Heart right ventricle (tissue), 16 donors: ENCODE measurements at places on chromosomes 3 and 15. TPM values are rescaled to one million over a fixed set of nuclear protein-coding genes. Genes with fewer than 3 reads are reported as not detected.

- no peak overlapping the region for H3K27ac ChIP-seq
- no peaks in the 10 kb centered on the region for H3K36me3 ChIP-seq
- no peaks in the 10 kb centered on the region for H3K27me3 ChIP-seq
- no peak overlapping the region for H3K4me3 ChIP-seq
- no peak for DNase-seq
These were observed 20.1 kb upstream of the ALDH1L1 start for GRCh38 chr3:126200534-126200933.

GRCh38 chr15:79003301-79003700 is 58.5 kb upstream of the CTSH start:
- no peaks in the 10 kb centered on the region for H3K36me3 ChIP-seq
- H3K27ac ChIP-seq: no peak overlapping the region
- no peaks in the 10 kb centered on the region for H3K27me3 ChIP-seq
- no peaks in the 10 kb centered on the region for H3K4me1 ChIP-seq
- no peak overlapping the region for H3K4me3 ChIP-seq

DNA sequence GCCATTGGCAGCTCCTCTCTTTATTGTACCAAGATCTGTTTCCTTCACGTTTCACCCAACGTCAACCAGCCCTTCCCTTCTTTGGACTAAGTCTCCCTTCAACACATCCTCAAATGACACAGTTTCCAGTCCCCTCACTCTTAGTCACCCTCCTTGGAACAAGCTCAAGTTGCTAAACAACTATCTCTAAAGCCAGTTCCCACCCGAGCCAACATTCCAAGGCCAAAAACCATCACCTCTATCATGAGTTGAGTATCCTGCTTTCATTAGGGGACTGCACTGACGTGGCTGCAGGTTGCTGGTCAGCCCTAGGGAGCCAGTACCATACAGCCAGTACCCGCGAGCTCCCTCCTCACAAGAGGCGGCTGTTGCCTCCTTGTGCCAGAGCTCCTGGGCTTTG is 73.8 kb downstream of the LIPC start:
- H3K27ac ChIP-seq: no peak overlapping the region
- no peaks in the 10 kb centered on the region for H3K27me3 ChIP-seq
- no peak overlapping the region for H3K4me3 ChIP-seq
- no peaks in the 10 kb centered on the region for H3K36me3 ChIP-seq
- DNase-seq: no peak

DNA sequence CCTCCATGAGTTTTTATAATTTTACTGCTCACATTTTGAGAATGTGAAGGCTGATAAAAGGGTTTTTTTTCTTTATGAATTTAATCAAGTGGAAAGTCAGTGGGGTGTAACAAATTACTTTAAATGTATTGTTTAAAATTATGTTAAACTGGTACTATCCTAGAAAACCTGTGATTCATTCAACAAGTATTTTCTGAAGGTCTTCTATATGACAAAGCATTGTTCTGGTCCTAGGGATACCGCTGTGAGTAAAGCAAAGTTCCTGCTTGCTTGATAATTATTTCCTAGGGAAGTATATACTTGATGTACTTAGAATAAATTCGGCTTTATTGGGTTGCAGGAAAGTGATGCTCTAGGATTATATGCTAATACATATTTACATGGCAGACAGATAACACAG is 152.8 kb upstream of the GOLGA6L4 start:
- peaks cover 12% of the 10 kb centered on the region for H3K4me1 ChIP-seq
- H3K36me3 ChIP-seq: no peaks in the 10 kb centered on the region
- peaks cover 58% of the 10 kb centered on the region for H3K27me3 ChIP-seq

DNA sequence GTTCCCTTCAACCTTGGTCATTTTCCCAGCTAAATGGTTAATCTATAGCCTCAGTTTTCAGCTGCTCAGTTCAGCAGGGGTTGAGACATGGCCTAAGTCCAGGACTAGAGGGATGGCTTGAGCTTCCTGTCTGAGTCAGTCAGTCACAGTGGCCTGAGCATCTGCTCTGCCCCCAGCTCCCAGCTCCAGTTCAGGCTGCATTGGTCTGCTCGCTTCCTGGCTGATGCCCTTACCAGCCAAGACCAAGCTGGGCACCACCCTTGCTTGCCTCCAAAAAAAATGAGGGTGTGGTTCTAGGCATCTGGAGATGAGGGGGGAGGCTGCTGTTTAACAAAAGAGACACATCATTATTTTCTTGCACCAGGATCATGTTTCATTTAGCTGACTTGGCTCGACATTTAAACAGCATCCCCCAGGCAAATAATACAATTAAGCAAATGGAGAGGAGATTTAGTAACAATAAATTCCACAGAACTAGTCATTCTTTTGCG is 70.7 kb downstream of the WNT5A start:
- no peak overlapping the region for H3K4me3 ChIP-seq
- no peaks in the 10 kb centered on the region for H3K4me1 ChIP-seq
- H3K27me3 ChIP-seq: peaks cover 4% of the 10 kb centered on the region
- no peak for DNase-seq
- H3K36me3 ChIP-seq: no peaks in the 10 kb centered on the region

DNA sequence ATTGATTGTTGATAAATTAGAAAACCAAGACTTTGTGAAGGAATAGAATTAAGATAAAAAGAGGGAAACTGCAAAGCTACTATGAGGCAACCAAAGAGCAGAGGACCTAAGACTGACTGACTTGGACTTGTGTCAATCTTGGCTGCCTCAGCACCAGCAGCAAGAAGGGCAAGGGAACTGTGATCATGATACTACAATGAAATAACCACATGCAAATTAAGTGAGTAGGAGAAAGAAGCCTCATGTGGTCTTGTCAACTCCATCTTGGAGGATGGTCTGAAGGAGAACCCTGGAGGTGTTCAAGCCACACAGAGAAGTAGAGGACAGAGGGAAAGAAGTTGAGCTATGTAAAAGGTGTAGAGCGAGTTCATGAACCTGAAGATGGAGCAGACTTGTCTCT is 47.3 kb upstream of the THRB start:
- H3K4me3 ChIP-seq: no peak overlapping the region
- peaks cover 17% of the 10 kb centered on the region for H3K4me1 ChIP-seq
- H3K27ac ChIP-seq: no peak overlapping the region
- no peak for DNase-seq

DNA sequence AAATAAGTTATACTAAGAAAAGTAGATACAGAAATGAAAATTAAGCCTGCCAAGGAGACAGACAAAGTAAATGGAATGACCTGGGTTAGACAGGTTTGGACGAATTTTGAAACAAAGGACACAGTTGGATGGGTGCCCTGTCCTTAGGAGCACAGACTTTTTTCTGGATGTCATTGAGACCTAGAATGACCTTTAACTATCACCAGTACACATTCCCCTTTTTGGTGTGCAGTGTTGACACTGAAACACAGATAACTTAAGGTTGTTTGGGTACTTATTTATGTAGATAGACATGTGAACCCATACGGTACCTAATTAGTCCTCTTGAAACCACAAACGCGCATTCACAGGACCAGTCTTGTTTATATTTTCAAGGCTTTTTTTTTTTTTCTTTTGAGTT is 86.7 kb downstream of the PPARG start:
- DNase-seq: no peak
- H3K27ac ChIP-seq: no peak overlapping the region
- H3K27me3 ChIP-seq: peaks cover 2% of the 10 kb centered on the region
- no peak overlapping the region for H3K4me3 ChIP-seq
- H3K36me3 ChIP-seq: peaks cover 2% of the 10 kb centered on the region
- peaks cover 33% of the 10 kb centered on the region for H3K4me1 ChIP-seq

DNA sequence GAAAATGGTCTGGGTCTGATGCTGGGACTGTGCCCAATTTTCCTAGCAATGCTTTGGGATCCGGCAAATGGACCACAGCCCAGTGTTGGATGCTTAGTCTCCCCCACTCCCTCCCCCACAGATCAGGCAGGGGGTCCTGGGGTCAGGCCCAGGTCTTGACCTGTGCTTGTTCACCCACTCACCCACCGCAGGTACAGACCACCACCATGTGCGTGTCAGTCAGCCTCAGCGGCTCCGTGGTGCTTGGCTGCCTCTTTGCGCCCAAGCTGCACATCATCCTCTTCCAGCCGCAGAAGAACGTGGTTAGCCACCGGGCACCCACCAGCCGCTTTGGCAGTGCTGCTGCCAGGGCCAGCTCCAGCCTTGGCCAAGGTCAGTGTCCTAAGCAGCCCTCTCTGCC is 10.6 kb downstream of the GRM2 start:
- no peak for DNase-seq
- no peak overlapping the region for H3K4me3 ChIP-seq
- H3K36me3 ChIP-seq: no peaks in the 10 kb centered on the region
- H3K27ac ChIP-seq: no peak overlapping the region
- no peaks in the 10 kb centered on the region for H3K4me1 ChIP-seq

GRCh38 chr3:132405609-132406299 is 11.5 kb upstream of the DNAJC13 start:
- H3K4me3 ChIP-seq: no peak overlapping the region
- H3K27ac ChIP-seq: no peak overlapping the region
- H3K27me3 ChIP-seq: no peaks in the 10 kb centered on the region
- DNase-seq: no peak
- no peaks in the 10 kb centered on the region for H3K36me3 ChIP-seq
- H3K4me1 ChIP-seq: peaks cover 6% of the 10 kb centered on the region

DNA sequence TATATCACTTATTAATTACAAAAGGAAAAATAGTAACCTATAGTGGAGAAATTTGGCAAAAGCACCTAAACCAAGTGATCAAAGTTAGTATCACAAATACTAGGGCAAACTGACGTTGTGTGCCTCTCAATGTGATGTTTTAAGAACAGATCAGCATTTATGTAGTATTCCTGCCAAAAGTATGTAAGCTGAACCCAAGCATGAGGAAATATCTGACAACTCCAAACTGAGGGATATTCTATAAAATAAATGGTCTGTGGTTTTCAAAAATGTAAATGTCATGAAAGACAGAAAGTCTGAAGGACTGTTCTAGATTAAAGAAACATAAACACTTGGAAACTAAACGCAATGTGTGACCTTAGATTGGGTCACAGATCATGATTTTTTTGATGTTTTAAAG is 34.3 kb upstream of the PIK3CA start:
- no peak overlapping the region for H3K4me3 ChIP-seq
- H3K4me1 ChIP-seq: no peaks in the 10 kb centered on the region
- no peak overlapping the region for H3K27ac ChIP-seq
- no peaks in the 10 kb centered on the region for H3K27me3 ChIP-seq
- H3K36me3 ChIP-seq: no peaks in the 10 kb centered on the region

DNA sequence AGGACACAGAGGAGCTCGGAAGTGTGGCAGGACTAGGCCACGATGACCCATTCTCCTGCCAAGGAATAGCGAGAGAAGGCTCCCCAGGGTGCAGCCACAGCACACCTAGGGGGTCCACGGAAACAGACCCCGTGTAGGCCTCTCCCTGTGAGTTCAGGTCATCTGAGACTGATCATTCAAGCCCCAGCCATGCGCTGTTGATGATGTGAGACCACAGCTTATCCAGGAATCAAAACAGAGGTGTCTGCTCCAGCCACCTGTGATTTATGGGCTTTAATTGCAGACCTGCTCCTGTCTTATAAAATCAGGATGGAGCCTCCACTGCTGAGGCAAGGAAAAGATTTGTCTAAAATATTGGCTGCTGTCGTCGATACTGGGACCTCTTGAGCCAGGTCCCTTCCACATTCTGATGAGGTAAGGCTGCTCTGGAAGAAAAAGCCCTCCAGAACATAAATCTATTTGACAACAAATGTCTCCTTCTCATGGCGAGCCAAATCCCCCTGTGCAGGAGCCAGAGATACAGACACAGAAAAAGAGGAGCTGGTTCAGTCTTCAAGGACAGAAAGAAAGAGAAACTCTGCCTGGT is 186.7 kb downstream of the TJP1 start:
- H3K4me3 ChIP-seq: no peak overlapping the region
- no peaks in the 10 kb centered on the region for H3K4me1 ChIP-seq
- no peaks in the 10 kb centered on the region for H3K36me3 ChIP-seq
- H3K27me3 ChIP-seq: no peaks in the 10 kb centered on the region

KLHL6 gene
- total RNA-seq: 5.1 TPM

UROC1 gene
- not detected for total RNA-seq

EXD1 gene
- not detected for total RNA-seq

ALAS1 gene
- total RNA-seq: 177 TPM

LRIG1 gene
- 109 TPM for total RNA-seq
